Transverse colon (tissue), 4 donors: ENCODE measurements at places on chromosomes 3 and 15. TPM values are rescaled to one million over a fixed set of nuclear protein-coding genes. Genes with fewer than 3 reads are reported as not detected.
A peak's percentile ranks its signal among the peaks of the same experiment; 100 is the strongest.

DNA sequence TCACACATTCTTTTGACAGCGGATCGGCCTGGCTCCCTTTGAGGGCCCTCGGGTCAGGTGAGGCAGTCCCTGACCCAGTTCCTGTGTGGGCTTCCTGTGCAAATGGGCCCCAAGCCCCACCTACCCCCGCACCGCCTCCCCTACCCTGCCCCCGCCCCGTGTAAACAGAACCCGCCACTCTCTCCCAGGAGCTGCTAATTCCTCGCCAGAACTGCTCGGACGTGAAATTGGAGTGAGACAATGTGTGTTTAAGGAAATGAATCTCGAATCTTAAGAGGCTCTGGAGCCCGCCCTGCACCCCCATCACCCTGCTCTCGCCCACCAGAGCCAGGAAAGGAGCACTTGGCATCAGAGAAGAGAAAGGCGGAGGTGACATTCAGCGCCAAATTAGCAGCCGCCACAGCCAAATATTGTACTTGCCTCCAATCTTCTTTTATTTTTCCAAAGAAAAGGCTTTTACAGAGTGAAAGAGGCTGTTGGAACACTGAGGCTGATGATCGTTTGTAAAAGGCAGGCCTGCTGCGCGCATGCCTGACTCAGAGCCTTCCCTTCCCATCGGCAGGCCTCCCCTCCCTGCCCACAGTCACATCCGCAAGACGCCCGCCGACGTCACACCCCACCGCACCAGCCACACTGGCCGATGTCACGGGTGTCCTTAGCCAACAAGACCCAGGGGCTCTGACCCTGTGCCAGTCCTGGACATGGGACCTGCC is 53.1 kb downstream of the CACNA2D2 start:
- H3K4me1 ChIP-seq = no peaks in the 10 kb centered on the region
- H3K27ac ChIP-seq = peak overlapping the region; percentile 64

DNA sequence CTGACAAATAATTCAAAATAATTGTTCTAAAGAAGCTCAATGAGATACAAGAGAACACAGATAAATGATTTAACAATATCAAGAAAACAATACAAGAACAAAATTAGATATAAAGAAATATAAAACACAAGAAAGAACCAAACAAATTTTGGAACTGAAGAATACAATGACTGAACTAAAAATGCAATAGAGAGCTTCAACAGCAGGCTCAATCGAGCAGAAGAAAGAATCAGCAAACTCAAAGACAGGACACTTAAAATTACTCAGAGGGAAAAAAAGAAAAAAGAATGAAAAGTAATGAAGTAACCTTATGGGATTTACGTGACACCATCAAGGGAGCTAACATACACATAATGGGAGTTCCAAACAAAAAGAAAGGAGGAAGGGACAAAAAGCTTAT is 32.1 kb downstream of the CCDC54 start:
- no peaks in the 10 kb centered on the region for H3K4me1 ChIP-seq
- no peaks in the 10 kb centered on the region for H3K27me3 ChIP-seq
- DNase-seq = no peak
- no peak overlapping the region for H3K27ac ChIP-seq
- H3K4me3 ChIP-seq = no peak overlapping the region
- no peaks in the 10 kb centered on the region for H3K36me3 ChIP-seq

DNA sequence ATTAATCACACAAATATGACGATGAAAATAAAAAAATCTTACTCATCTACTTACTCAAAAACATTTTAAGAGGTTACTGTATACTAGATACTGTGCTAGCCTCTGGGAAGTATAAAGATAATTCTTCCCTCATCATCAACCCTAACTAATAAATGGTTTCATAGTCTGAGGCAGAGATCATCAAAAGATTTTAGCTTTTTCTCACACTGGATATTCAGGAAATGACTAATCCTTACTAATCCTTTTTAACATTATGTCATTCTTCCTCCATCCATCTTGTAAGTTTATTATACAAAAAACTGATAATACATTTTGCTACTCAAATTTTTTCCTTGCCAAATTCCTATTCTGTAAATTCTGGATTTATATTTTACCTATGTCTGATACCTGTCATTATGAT is 29.7 kb downstream of the ACAD11 start:
- no peaks in the 10 kb centered on the region for H3K27me3 ChIP-seq
- DNase-seq = no peak
- peaks cover 15% of the 10 kb centered on the region for H3K36me3 ChIP-seq
- H3K4me3 ChIP-seq = no peak overlapping the region

- DNase-seq = no peak
- no peaks in the 10 kb centered on the region for H3K36me3 ChIP-seq
- no peaks in the 10 kb centered on the region for H3K4me1 ChIP-seq
- no peak overlapping the region for H3K27ac ChIP-seq
- no peak overlapping the region for H3K4me3 ChIP-seq
Measured at GRCh38 chr15:35557012-35557411, 11.0 kb upstream of the DPH6 start.

- H3K36me3 ChIP-seq = no peaks in the 10 kb centered on the region
- DNase-seq = peak; percentile 30
- H3K4me3 ChIP-seq = peak overlapping the region; percentile 74
- H3K27me3 ChIP-seq = peaks cover 8% of the 10 kb centered on the region
- peak overlapping the region; percentile 95 for H3K27ac ChIP-seq
Measured at GRCh38 chr15:98650417-98651035, 2.2 kb downstream of the IGF1R start.

DNA sequence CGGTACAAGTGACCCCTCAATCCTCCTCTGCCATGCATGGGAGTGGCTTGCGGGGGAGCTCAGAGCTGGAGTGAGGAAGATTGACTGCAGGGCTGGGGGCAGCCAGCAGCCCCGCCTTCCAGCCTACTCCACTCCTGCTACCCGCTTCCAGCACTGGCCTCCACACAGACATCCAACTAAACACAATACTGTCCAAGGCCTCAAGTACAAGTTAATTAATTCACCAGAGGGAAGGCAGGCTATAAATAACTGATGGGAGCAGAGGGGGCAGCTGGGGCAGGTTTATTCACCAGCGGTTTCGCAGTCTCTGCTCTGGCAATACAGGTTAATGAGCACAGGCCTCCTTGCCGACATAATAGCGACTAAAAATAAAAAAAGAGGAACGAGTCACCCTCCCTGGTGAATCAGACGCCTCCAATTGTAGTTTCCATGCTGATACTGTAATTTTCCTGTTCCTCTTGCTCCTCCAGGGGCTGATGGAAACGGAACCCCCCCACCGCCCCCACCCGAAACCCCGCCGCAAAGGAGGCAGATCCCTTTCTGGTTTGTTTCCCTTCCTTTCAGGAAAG is 166.4 kb upstream of the TLE3 start:
- H3K27me3 ChIP-seq = no peaks in the 10 kb centered on the region
- peak overlapping the region; percentile 37 for H3K27ac ChIP-seq

- H3K4me3 ChIP-seq = no peak overlapping the region
- H3K27me3 ChIP-seq = no peaks in the 10 kb centered on the region
- no peak for DNase-seq
- no peak overlapping the region for H3K27ac ChIP-seq
- no peaks in the 10 kb centered on the region for H3K4me1 ChIP-seq
Measured at GRCh38 chr3:81989758-81990157, 228.3 kb upstream of the GBE1 start.

The DNAH12 gene
- total RNA-seq = not detected

The ACOX2 gene
- 43.0 TPM for total RNA-seq

The GOLGA6A gene
- not detected for total RNA-seq

The TMEM40 gene
- not detected for total RNA-seq

The GTF2E1 gene
- 11.4 TPM for total RNA-seq

The NBEAL2 gene
- total RNA-seq = 81.1 TPM
